NCI-H226 (cell line): ENCODE measurements at places on chromosomes 5 and 9.

- DNase-seq, result no peak
These were observed 8.3 kb downstream of the ADRB2 start for GRCh38 chr5:148834689-148835088.

GRCh38 chr9:73265876-73266275 is 114.2 kb downstream of the ANXA1 start:
- DNase-seq, result no peak

DNA sequence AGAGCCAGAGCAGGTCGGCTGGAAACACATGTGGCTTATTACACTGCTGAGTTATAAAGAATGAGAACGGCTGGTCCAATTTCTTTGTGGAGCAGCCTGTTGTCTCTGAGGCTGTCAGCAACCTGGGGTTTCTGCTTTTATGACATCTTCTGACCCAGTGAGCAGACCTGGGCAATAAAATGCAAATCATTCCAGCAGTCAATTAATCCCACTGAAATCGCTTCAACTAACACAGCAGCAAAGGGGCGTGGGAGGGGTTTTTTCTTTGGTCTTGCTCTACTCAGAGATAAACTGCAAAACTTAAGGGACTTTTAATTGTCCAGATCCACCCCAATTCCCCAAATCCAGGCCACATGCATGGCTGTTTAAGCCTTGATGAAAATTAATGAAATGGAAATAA is 215.7 kb downstream of the SLIT3 start:
- DNase-seq, result no peak

DNA sequence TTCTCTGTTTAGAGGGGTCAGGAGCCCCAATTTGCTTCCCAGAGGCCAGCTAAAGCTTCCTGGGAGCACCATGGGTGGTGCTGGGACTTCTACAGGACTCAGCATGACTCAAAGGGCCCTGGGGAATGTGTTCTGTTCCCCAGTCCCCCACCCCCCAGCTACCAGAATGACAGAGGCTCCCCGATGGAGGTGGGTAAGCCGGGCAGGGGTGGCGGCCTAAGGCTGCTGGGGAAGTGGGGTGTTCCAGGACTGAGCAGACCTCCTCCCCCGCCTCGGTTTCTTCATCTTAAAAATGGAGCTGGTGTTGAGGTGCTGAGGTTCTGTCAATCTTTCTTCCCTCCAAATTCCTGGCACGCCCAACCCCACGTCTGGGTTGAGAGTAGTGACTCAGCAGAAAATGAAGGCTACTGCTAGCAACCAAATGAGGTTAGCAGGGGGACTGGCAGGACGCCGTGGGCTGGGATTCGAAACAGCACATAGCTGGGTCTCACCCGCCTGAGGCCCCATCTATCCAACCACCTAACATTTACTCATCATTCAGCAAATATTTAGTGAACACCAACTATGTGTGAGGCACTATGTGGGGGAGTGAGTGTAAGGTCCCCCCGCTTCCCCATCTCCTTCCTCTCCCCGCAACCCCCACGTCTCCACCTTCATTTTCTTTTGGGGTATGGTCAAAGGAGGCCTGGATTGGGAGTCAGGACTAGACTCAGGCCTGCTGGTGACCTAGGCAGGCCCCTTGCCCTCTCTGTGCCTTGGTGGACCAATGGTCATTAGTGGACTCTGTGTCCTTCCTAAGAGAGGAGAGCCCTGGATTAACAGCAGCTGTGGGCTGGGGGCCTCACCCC is 50.2 kb downstream of the C9orf50 start:
- DNase-seq, result peak; percentile 91

- DNase-seq, result no peak
These were observed 13.8 kb downstream of the CD74 start for GRCh38 chr5:150398722-150399523.

DNA sequence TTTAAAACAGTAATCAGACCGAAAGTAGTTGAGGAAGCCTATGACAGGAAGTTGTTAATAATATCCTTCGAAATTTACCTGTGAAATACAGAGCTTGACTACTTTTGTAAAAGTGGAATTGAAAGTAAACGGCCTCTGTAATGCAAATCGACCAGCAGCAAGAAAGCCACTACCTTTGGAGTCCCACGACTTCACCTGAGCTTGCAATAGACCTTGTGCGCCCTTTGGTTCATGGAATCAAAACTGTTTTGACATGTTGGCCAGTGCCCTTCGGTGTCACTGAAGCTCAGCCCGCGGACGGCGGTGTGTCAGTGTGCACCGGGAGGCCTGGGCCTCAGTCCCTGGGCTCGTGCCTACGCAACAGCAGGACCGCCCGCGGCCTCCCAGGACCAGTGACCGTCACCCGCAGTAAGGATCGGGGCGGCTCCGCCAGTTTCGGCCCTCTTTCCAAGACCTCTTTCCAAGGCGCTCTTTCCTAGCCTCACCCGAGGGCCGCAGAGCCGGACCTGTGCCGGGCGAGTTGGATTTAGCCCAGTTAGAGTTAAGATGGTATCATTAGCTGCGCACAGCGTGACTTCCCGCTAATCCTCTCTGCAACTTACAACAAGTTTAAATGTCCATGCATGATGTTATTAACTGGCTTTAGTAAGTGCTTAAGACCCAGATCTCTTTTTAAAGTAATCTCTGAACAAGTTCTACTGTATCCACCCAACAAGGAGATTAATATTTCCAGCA is 223.3 kb downstream of the MEF2C start:
- no peak for DNase-seq

GRCh38 chr9:135605238-135605781 is 34.0 kb downstream of the GLT6D1 start:
- no peak for DNase-seq

- DNase-seq, result no peak
These were observed 18.3 kb downstream of the MARCHF3 start for GRCh38 chr5:127011961-127012644.

GRCh38 chr9:5493679-5494511 is 16.4 kb upstream of the PDCD1LG2 start:
- peak; percentile 79 for DNase-seq

- DNase-seq, result no peak
These were observed 8.8 kb downstream of the ETF1 start for GRCh38 chr5:138533973-138534941.

- DNase-seq, result no peak
These were observed 47.5 kb downstream of the C5orf22 start for GRCh38 chr5:31579558-31579957.

DNA sequence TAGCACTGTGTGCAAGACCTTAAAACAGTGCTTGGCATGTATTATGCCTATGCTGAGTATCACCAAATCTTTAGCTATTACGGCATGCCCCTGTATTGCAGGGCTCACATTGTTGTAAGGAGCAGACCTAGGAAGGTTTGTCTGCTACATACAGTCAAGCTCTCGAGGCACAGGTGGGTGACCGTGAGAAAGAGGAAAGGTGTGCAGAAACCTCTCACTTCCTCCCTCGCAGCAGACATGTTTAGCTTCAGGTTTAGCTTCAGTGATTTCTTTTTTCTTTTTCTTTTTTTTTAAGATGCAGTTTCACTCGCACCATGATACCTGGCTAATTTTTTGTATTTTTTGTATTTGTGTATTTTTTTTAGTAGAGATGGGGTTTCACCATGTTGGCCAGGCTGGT is 275.8 kb upstream of the RIOK2 start:
- no peak for DNase-seq

DNA sequence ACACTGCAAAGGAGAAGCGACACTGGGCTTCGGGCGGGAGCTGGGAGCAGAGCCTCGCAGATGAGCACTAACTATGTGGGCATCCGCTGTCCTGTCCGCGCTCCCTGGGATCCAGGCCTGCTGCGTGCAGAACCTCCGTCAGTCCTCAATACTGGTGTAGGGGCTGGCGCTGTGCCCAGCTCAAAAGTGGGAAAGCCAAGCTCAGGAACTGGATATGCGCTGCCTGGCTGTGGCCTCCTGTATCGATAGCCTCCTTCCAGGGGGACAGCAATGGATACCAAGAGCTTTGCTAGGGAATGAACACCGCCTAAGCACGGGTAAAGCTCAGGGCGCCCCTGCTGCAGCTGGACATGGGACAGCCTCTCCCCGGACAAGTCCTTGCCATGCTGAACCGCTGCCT is 270.4 kb downstream of the NSG2 start:
- DNase-seq, result no peak

DNA sequence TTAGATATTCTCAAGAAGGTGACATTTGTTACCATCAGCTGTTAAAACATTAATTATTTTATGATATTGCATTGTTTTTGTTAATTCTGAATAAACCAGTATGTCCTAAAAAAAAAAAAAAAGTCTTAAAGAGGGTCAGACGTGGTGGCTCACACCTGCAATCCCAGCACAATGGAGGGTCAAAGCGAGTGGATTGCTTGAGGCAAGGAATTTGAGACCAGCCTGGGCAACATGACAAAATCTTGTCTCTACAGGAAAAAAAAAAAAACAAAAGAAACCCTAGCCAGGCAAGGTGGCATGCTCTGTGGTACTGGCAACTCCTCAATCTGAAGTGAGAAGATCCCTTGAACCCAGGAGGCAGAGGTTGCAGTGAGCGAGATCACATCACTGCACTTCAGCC is 46.8 kb downstream of the CYLC2 start:
- DNase-seq, result no peak

GRCh38 chr9:27528076-27528885 is 1.3 kb downstream of the MOB3B start:
- DNase-seq, result peak; percentile 75

DNA sequence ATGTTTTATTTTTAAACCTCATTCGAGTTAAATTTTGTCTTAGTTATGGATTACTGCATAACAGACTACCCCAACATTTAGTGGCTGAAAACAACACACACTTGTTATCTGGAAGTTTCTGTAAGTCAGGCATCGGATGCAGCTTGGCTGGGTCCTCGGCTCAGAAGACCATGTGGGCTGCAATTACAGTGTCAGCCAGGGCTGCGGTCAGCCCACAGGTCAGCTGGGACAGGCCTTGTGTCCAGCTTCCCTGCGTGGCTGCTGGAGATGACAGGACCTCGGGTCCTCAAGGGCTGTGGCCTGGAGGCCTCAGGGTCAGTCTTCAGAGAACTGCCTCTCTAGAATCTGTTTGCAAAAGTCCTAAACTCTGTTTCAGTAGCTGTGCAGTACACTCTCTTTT is 219.0 kb upstream of the IRX1 start:
- DNase-seq, result no peak

- DNase-seq, result peak; percentile 99
These were observed 30.5 kb upstream of the ZSWIM6 start for GRCh38 chr5:61301341-61302199.

DNA sequence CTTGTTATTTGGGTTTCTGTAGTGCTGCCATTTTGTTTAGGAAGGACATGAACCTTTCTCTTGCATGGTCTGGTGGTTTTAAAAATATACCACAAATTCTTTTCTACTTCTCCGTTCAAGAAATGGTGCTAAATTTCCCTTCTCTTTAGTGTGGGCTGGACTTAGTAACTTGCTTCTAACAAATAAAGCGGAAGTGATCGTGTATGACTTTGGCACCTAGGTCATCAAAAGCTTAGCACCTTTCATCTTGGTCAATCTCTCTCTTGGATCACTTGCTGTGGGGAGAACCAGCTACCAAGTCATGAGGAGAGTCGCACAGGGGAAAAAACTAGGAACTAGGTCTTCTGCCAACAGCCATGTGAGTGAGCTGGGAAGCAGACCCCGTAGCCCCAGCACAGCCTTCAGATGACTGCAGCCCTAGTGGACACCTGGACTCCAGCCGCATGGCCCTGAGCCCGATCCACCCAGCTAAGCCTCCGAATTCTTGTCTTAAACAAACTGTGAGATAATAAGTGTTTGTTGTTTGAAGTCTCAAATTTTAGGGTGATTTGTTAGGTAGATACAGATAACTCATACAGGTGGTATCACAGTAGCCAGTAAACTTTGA is 87.7 kb upstream of the CKMT2 start:
- no peak for DNase-seq

GRCh38 chr9:121075251-121076036 is 689 bp downstream of the CNTRL start:
- no peak for DNase-seq

DNA sequence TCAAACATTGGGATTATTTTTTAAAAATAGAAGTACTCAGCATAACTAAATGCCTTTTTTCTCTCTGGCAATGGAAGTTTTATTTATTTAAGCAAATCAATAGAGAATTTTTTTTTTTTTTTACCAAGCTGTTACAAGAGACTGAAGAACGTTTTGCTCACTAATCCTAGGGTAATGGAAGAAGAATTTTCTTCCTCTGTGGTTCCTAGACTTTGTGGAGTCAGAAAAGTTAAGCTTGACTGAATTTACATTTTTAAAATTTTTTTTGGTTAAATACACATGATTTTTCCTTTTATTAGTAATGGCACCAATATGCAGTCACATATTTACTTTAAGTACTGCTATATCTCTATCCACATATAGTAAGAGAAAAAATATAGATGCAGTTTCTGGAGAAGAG is 189.8 kb downstream of the PCSK1 start:
- no peak for DNase-seq

GRCh38 chr5:33284681-33285080 is 156.1 kb upstream of the TARS1 start:
- DNase-seq, result no peak

DNA sequence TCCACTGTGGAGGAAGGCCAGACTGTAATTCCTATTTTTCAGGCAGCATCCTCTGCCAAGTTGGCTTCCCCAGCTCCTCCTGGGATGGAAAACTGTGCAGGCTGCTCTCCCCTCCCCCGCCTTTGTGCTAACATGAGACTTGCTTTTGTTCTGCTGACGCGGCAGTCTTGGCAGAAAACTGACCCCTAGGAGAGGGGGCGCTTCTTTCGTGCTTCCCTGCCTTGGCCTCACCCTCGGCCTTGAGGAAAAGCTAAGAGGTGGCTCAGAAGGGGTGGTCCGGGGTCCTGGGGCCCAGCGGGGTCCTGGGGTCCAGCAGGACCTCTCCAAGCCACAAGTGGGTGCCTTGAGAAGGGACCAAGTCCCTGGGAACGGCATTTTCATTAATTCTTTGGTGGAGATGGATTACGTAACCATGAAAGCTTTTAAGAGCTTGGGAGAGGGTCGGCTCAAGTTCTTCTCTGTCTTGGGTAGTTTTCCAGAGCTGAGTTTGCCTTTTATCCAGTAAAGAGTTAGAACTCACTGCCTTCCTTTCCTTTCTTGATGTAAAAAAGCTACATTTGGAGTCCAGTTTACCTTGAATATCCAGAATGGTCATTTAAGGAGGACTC is 51.0 kb downstream of the SH3PXD2B start:
- no peak for DNase-seq

DNA sequence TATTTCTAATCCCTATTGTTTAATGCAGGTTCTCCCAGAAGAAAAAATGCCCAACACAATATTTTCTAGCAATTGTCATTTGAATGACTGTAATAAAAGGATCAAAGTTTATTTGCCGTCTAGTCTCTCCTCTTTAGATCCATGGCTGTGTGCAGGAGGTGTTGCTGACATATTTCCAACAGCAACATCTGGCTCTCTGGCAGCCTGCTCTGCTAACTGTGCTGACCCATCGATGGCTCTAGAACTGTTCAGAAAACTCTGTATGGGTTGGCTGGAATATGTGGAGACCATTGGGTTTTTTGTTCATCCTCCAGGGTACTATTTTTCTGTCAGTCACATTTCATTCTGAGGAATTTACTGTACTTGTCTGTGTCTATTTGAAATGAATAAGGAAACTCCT is 202.0 kb upstream of the SLC27A6 start:
- DNase-seq, result no peak

DNA sequence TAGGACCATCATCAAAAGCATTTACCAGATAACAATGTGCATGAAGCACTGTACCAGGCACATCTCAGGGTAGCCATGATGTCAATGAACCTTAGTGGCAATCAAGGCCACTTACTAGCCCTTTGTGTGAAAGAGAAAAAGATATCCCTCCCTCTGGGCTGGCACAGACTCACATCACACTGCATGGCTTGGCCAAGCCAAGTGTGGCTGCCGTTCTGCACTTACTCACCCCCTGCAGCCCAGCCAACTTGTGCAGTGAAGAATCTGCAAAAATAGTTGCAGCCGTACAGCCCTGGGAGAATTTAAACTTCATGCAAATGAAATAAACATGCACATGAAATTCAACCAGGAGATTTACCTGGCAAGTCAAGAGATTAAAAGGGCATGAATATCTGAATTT is 333.5 kb downstream of the DEPDC1B start:
- DNase-seq, result no peak
